COR-L47 (cell line): ENCODE measurements at places on chromosomes 1 and 21.

DNA sequence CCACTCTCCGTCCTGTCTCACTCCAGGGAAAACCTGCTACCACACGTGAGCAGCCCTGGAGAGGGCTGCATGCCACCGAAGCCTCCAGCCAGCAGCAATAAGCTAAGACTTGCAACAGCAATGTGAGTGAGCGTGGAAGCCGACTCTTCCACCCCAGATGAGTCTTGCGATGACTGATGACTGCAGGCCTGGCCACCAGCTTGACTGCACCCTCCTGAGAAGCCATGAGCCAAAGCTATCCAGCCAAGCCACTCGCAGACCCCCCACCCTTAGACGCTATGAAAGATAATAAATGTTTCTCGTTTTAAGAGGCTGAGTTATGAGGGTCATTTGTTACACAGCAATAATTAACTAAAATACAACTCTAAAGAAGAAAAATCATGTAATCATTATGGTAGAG is 118.6 kb upstream of the GALNT2 start:
- no peak for DNase-seq

GRCh38 chr1:25890239-25891034 is 14.9 kb upstream of the PAQR7 start:
- DNase-seq, result no peak

DNA sequence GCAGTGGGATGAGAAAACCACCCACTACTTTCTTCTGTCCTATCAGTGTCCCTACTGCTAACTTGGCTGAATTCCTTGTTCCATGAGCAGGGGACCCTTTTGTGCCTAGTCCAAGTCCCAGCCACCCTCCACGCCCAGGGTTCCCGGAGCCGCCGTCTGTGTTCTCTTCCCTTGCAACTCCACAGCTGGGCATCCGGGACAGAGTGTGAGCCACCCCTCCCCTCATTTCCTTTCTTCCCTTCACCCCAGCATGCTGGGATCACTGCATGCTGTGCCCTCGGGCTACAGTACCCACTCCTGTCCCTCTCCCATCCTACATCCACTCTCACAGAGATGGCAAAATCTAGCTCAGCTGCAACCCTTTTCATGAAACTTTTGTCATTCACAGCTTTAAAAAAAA is 44.5 kb downstream of the PGBD5 start:
- no peak for DNase-seq

DNA sequence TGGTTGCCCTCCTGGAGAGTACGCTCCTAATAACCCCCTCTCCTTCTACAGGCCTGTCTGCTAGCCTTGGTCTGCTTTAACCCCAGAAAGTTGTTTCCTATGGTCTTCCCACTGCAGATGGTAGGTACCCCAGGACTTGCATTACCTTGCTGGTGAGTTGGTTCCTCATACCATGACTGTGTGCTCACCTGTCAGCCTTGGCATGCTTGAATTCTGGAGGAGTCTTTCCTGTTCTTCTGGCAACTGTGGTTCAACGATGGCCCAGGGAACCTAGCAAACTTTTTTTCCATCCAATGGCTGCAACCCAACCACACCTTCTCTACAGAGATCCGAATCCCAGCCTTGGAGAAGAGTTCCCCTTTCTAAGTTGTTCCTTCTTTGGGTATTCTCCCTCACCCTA is 36.9 kb downstream of the RPS6KC1 start:
- DNase-seq, result no peak

GRCh38 chr1:162022626-162023025 is 1.0 kb downstream of the OLFML2B start:
- no peak for DNase-seq

GRCh38 chr1:212700223-212700891 is 717 bp upstream of the BATF3 start:
- DNase-seq, result peak; percentile 2

DNA sequence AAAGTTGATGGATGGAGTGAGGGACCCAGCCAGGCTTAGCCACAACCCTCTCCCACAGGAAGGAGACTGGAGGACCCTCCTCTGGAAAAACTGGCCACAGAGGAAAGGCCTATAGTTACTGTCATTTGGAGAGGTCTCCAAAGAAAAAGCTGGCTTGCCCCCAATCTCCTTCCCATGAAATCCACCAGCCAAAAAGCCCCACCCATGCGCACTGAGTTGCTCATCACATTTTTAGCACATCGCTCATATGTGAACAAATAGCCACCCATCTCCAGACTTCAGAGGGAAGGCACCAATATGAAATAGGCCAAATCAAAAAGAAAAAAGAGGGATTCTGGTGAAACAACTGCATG is 36.9 kb upstream of the QSOX1 start:
- no peak for DNase-seq
